ENCODE measurements at places on chromosomes 7 and 10.
A peak's percentile ranks its signal among the peaks of the same experiment; 100 is the strongest.

DNA sequence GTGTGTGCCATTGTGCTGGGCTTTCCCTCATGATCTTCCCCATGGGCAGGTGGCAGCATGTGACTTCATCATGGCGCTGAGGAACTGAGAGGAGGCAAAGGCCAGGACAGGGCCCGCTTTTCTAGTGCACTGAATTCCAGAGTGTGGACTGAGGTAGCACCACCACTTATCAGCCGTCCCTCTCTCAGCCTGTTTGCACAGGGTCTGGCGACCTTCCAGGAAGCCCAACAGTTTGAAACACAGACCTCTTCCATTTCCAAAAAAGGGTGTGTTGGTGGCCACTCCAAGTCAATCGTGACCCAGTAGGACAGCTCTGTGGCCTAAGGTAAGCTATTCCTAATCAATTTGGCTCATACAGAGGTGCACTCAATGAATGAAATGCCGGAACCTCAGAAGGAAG is 4.4 kb downstream of the DNAJC30 start:
- no peak for DNase-seq

DNA sequence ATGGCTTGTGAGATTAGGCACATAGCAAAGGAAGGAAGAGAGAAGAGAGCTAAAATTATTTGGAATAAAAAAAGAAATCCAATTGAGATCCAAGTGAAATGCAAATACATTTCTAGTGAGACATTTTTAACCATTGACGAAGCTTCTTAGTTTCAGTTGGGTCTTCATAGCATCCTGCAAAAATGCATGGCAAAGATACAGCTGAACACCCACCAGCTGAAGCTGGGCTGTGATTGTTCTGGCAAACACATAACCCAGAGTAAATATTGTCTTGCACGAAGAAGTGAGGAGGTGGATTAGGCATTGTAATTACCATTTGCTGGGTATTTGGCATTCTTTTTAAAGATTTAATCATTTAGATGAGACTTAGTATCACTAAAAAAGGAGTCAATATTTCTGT is 409.4 kb downstream of the GRM8 start:
- no peak for DNase-seq

GRCh38 chr7:82416402-82416801 is 27.2 kb downstream of the CACNA2D1 start:
- no peak for DNase-seq

GRCh38 chr7:127897704-127898454 is 133.4 kb downstream of the LRRC4 start:
- DNase-seq = no peak

DNA sequence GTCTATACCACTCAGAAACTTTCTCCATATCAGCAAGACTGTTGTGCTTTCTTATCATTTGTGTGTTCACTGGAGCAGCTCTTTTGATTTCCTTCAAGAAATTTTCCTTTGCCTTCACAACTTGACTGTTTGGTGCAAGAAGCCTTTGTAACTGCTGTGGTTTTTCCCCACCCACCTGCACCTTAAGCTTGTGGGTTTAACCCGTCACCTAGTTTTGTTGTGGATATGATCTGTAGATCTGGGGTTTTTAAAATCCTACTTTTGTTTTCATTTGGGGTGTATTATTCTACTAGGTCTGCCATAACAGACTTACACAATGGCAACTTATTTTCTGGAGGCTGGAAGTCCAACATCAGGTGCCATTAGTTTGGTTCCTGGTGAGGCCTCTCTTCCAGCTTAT is 30.5 kb upstream of the CHST3 start:
- peak; percentile 12 for DNase-seq

GRCh38 chr10:35895331-35895730 is 253.2 kb upstream of the FZD8 start:
- DNase-seq = no peak

Measured in CD4-positive, alpha-beta T cell treated with Interleukin-15 for 4 hours (primary cell).